ENCODE measurements at places on chromosomes 1 and 21.

GRCh38 chr1:59427155-59427554, 130.3 kb downstream of the FGGY start:
- no peak for DNase-seq

GRCh38 chr1:113223546-113223945, 150.5 kb downstream of the LRIG2 start:
- DNase-seq = no peak

DNA sequence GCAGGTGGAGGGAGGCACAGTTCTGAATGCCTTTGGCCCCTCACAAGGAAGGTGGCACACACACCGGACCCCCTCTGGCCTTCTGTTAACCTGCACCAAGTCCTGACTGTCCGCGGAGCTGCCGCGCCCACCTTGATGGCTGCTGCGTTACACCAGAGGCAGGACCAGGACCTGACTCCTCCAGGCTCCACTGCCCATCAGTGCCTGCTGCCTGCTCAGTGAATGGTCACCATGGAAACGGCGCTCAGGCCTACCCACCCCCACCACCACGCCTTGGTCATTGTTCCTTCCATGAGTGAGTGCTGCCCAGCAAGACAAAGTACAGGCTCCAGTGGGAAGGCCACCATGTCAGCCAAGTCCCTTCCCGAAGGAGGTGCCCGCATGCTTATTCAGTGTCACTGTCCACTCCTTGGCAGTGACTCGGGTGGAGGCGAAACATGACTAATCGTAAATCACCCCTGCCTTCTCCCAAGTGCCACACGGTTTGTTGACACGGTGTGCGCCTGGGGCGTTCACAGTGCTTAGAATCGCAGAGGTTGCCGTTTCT, 57.3 kb downstream of the SLC37A1 start:
- DNase-seq = no peak

DNA sequence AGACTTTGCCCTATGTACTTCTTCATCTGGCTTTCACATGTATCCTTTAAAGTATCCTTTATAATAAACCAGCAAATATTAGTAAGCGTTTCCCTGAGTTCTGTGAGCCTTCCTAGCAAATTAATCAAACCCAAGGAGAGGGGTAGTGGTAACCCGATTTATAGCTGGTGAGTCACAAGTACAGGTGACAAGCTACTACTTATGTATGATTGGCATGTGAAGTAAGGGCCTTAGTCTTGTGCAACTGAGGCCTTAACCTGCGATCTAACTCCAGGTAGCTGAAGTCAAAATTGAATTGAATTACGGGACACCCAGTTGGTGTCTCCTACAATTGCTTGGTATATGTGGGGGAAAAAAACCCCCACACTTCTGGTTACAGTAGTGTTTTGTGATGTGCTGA, 26.0 kb downstream of the SLC16A1 start:
- no peak for DNase-seq

DNA sequence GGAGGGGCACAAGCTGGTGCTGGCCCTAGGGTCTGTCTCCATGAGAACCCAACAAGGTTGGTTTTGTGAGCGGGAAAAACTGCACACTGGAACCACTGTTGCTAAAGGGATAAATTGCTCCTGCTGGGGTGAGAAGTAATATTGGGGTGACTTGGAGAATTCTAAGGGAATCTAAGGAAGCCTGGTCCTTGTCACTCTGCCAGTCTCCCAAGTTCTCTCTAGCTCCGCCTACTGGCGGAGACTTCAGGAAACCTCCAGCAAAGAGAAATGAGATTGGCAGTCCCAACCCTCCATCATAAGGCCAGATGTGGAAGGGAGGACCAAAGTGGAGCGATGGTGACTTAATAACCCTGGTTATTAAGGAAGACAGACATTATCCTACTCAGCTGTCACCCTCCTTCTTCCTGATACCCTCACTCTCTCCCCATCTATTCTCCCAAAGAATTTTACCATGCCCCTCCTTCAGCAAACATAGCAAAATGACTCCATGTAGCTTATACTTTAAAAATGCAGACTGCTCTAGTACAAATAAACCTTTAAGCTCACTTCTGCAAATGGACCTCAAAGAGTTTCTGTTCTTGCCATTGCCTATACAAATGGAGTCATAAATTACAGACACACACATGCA, 2.7 kb downstream of the LCE1F start:
- no peak for DNase-seq

DNA sequence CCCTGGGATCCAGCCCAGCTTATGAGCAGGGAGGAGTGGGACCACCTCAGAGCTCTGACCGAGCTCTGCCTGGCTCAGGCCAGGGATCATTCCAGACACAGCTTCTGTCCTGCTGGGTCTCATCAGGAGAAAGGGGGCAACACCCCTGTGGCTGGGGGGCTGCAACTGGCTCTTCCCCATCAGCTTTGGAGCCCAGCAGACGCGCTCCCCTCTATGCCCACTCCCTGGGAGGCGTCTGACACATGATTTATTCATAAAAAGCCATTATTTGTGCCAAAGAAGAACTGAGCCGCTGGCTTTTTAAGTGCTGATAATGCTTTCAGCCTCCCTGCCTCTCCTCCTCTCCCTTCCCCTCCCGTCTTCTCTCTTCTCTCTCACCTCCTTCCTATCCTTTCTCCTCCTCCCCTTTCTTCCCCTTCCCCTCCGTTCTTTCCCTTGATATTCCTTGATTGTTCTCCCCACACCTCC, 25.0 kb downstream of the FOXO6 start:
- no peak for DNase-seq

DNA sequence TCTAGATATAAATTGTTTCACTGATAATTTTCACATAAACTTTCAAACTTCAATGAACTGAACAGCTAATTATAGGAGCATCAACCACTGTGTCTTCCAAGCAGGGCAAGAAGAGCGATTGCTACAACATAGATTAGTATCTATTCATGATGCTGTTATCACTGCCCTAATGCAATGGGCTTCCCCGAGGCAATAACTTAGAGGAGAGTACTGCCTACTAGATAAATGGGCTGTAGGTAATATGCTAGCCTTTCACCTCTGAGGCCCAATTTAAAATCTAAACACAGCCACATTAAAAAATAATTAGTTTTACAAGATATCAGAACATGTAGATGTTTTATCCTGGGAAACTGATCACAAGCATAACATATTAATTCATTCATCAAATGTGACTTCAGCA, 318.0 kb downstream of the VAV3 start:
- no peak for DNase-seq

DNA sequence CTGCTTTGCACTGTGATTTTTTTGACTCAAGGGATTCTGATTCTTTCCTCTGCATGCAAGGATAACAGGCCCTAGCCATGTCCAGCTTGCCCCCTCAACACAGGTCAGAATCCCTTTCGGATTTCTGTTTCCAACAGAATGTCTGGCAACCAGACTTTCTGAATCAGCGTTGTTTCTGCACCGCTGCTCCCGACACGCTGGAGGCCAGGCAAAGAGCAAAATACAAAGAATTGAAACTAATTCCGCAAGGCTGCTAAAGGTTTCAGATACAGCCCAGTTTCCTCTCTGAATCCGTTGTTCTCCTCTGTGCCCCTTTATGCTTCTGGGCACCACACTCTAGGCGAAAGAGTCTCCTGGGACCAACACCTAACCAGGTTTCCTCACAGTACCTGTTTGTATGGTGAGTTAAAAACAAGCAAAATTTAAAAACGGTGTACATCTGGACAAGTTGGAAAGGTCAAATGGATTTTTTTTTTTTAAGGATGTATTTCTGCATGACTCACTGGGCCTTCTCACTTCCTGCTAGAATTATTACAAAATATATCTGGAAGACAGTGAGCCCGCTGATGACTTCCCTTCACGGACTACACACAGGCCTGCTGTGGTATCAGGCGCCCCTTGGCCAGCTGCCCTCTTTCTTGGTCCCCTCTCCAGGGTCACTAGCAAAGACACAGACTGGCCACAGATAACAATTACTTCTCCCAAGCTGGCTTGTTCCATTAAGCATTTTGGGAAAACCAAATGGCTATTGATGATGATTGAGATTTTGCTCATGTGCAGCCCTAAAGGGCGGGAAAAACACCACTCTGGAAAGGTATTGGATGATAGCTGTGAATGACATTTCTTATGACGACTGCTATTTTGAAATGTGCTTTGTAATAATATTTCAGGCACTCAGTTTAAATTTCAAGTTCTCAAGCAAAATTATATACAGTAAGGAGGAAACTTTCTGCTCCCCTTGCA, 118.3 kb downstream of the TGFB2 start:
- no peak for DNase-seq

GRCh38 chr1:25906644-25907300, 553 bp upstream of the STMN1 start:
- DNase-seq = no peak

DNA sequence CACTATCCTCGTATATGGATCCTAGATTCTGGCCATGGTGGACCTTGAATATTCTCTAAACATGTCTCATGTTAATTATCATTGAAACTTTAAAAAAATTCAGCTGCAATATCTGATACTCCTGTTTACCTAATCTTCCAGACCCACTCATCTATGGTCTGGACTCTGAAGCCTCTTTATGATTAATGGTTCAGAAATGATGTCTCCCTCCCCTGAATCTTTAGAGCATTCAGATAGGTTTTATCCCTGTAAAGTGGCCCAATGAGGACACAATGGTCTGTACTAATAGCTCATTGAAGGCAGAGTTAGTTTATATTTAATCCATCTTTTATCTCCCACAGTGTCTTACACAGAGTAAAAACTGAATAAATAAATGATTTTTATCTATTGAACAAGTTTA, 53.0 kb upstream of the DUSP10 start:
- DNase-seq = no peak

GRCh38 chr1:178792394-178792793, 67.3 kb downstream of the RALGPS2 start:
- DNase-seq = no peak

DNA sequence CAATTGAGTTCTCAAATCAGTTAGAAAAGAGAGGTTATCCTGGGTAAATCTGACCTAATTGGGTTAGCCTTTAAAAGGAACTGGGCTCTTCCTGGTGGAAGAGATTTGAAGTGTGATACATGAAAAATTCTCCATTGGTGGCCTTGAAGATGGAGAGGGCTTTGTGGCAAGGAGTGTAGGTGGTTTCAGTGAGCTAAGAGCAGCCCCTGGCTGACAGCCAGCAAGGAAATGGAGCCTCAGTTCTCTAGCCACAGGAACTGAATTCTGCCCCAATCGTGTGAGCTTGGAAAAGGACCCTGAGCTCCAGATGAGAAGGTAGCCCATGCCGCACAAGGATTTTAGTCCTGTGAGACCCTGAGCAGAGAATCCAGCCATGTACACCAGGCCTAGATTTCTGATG, 12.7 kb upstream of the HYI start:
- DNase-seq = no peak

DNA sequence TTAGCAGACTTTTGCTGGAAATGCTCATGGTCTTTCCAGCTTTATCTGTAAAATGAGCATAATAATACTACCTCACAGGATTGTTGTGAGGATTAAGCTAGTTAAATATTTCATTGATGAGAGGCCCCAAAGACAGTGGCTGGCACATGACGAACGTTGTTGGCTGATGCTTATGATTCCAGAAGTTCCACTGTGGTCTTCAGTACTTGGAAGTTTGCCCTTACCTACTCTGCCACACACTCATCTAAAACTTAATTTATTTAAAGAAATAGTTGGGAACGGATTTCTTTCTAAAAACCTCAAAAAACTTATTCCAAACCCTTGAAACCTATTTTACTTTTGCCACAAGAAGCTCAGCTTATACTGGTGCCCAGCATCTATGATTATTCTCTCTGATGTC, 170.7 kb downstream of the DHRS3 start:
- DNase-seq = no peak

DNA sequence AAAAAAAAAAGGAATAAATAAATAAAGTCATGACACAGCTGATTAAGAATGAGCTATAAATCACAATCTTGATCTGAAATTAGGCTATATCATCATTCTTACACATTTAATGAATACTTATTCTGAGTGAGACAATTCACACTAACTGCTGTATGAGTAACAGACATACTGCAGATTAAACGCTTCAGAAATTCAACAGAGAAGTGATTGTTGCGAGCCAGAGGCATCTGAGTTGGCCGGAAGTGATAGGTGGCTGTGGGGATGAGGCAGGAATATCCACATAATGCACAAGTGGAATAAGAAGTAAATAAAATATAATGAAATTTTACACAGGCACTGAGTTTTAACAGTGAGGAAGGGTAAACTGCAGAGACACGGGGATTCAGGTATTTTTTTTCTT, 142.4 kb downstream of the APP start:
- no peak for DNase-seq

GRCh38 chr1:149843431-149844041, 55.8 kb upstream of the BOLA1 start:
- DNase-seq = no peak

DNA sequence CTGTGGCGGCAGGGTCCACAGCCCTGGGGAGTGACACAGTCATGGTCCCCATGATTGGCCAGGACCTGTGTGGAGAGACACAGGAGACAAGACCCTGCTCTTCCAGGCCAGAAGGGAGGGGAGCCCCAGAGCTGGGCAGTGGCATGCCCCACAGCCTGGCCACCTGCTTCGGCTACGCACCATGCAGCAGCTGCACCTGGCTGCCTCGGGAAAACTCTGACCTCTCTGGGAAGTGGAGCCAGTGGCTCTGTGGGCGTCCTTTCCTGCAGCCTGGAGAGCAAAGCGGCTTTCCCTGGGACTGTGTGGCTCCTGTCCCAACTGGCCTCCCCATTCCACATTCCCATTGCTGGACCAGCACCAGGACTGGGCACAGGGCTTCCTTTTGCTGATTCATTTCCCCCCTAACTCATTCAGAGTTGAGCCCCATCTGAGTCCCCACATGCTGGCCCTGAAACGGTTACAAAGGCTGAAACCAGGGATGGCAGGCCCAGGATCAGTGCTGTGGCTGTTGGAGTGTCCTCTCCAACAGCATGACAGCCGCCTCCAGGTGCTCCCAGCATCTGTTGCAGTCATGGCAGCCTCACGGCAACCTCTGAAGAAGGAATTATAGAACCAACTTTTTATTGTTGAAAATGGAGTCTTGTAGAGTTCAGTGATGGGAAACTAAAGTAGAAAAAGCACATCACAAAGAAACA, 15.0 kb downstream of the OXCT2 start:
- no peak for DNase-seq

- DNase-seq = no peak
Measured at GRCh38 chr21:35909456-35910223, 150.7 kb downstream of the SETD4 start.

DNA sequence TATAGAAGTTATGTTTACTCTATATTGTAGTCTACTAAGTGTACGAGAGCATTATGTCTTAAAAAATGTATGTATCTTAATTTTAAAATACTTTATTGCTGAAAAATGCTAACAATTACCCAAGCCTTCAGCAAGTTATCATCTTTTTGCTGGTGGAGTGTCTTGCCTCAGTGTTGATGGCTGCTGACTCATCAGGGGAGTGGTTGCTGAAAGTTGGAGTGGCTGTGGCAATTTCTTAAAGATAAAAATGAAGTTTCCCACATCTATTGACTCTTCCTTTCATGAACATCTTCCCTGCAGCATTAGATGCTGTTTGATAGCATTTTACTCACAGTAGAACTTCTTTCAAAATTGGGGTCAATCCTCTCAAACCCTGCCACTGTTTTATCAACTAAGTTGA, 95.8 kb downstream of the CDC7 start:
- no peak for DNase-seq

- no peak for DNase-seq
Measured at GRCh38 chr1:48831120-48831978, 54.7 kb upstream of the BEND5 start.

All from AG04449 (cell line).